ENCODE measurements at places on chromosomes 12 and 14.
A peak's percentile ranks its signal among the peaks of the same experiment; 100 is the strongest.

DNA sequence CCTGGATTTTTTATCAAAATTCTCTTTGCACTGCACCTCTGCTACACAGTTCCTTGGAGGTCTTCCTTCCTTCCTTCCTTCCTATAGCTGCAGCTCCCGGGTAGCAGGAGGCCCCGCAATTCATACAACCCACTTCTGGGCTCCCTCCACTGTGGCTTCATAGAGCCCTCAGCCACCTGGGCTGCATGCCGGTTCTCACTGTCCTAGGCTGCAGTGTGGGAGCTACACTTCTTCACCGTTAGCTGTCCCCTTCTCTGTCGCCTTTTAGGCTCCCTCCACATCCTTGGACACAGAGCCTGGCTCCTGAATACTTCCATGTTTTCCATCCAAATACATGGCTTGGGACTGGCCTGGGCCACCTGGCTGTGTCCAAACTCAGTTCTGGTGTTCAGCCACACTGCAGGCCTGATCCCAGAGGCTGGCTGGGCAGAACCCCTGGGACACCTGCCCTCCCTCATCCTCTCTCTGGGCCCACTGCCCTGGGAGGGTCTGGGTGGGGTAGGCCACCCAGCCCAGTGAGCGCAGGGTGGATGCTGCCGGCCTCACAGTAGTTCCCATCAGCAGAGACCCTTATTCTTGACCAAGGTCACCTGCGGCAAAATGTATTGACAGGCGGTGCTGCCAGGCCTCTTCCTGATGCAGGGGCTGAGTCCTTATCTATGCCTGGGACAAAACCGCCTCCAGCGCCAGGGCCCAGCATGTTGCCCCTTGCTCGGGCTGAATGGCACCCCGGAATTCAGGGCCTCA is 1.7 kb downstream of the SERPINA10 start:
- DNase-seq: no peak

GRCh38 chr14:100285913-100286400 is 20.3 kb downstream of the SLC25A29 start:
- DNase-seq: no peak

GRCh38 chr12:34403706-34404376 is 381.5 kb downstream of the ALG10 start:
- DNase-seq: no peak

DNA sequence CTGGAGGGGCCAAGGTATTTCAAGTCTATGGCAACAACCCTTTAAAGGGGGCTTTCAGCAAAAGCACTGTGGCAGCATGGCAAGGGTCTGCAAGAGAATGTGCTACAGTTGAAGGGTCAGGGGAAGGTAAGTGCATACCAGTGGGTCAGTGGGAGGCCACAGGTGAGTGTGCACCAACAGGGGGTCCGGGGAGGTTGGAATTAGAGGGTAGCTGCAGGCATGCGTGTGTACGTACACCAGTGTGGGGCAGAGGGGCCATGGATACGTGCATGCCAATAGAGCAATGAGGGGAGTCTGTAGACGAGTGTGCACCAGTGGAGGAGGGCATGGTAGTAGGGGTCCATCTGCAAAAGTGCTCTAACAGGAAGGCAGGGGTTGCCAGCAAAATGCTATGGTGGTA is 448.9 kb downstream of the NAV3 start:
- no peak for DNase-seq

DNA sequence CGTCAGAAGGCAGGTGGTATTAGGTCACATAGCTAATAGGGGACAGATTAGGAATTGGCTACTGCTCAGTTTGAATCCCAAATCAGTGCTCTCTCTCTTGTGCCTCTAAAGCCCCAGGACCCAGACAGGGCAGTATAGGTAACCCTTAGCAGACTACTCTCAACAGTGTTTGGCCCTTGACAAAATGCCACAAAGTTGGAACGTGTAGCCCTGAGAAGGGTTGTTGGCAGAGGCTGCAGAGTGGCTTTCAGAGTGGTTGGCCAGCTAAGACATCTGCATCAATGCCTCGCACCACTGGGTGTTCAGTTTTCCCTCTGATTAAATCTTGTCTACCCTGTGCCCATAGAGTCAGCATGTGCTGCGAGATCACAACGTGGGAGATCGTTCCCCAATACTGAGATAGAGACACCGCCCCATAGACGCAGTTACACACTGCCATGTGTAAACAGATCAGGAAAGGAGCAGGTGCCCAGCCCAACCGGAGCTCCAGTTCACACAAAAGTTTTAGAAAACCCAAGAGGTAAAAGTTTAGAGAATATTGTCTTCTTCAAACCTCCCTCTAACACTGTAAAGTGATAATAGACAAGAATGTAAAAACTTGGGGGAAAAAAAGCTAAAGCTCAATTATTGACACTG is 48.3 kb downstream of the EML1 start:
- DNase-seq: no peak

- DNase-seq: no peak
Observed at GRCh38 chr12:22802883-22803630, 178.1 kb downstream of the ETNK1 start.

- DNase-seq: peak; percentile 68
Observed at GRCh38 chr14:64706593-64707193, 2.5 kb downstream of the PLEKHG3 start.

DNA sequence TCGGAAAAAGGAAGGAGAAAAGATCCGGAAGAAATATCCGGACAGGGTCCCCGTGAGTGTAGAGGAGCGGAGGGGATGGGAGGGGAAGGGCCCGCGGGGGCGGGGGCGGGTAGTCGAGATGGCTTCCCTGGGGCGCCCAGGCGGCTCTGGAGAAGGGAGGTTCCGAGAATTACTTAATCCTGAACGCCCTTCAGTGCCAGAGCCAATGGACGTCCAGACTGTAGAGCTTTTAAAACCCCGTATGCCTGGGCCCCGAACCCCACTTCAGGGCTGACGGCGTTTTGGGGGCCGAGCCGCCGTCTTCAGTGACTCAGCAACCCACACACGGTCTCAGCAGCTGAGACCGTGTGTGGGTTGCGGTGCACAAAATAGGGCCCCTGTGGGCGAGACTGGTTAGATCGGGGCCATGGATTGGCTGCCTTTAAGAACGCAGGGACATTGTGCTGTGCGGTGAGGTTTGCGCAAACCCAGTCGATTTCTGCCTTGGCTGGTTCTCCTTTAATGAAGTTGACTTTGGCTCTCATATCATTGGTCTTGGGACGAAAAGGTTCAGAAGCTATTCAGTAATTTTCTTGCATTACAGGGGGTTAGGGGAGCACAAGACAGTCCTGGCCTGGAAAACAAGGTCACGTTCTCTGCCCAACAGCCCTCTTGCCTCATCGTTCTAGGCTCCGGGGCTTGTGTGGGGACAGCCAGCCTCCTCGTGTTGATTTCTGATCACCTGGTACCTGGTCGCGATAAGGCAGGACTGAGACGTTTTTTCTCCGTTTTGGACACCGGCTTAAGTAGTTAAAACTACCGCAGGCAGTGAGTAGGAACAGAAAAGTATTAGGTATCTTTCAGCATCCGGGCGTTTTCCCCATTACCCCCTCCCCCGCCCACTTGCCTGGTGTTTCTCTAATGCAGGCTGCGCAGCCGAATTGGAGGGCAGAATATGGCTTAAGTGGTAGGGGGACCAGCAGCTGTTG is 775 bp downstream of the GABARAPL1 start:
- DNase-seq: peak; percentile 22

DNA sequence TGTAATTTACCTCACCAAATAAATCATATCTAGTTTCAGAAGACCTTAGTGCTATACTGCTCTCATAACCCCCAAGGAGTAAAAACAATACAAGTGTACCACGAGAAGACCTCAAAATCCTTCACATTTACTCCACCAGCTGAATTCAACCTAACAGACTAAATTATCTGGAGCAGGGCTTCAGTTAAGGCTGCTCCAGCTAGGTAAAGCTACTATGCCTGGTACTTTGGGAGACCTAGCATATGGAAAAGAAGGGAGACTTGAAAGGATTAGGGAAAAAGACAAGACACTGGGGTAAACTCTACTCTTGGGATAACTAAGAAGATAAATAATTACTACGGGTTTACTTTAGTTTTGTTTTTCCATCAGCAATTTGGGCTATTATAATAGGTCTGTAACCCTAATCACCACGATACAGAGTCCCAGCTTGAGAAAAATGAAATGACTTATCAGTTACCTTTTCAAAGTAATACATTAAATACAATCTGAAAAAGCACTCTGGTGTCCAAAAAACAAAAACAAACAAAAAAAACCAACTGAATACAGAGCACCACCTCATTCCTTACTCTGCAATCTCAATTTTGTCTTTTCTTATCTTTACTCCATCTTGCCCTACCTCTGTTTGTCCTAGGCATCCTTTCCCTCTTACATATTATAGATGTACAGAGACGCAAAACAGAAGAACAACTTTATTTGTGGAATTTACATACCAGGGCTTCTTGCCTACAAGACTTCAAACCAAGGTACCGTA is 2.1 kb downstream of the EML5 start:
- DNase-seq: no peak

- DNase-seq: no peak
Observed at GRCh38 chr14:36797634-36798033, 136.0 kb downstream of the PAX9 start.

DNA sequence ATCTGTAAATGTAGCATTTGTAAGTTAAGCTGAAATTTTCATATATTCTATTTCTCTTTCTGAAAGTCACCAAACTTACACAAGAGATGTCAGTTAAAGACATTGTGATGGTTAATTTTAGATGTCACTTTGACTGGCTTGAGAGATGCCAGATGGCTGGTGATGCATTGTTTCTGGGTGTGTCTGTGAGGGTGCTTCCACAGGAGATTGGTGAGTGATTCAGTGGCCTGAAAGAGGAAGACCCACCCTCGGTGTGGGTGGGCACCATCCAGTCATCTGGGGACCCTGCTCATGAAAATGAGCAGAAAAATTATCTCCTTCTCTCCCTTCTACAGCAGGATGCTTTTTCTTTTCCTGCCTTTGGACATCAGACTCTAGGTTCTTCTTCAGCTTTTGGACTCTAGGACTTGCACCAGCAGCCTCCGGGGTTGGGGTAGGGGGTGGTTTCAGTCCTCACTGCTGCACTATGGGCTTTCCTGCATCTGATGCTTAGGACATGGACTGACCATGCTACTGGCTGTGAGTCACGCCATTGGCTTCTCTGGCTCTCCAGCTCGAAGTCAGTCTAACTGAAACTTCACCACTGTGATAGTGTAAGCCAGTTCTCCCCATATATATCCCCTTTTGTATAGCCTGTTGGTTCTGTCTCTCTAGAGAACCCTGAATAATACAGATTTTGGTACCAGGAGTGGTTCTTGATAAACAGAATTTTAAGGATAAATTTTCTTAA is 20.9 kb downstream of the PDE6H start:
- no peak for DNase-seq

DNA sequence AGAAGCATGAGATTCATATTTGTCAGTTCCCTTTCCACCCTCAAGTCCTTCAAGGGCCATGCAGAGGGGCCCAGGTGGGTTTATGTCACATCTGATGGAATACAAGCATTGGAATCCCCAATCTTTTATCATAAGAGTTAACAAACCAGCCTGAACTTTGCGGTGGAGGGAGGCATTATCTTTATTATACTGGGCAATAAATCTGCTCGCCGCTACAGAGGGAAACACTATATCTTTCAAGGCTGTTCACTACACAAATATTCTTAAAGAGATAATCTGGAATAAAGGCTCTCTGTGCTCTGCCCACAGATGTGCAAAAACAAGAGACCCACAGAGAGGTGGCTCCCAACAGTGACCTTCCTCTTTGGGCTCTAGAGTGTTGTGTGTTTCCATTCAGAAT is 153.6 kb upstream of the PLEKHA5 start:
- no peak for DNase-seq

DNA sequence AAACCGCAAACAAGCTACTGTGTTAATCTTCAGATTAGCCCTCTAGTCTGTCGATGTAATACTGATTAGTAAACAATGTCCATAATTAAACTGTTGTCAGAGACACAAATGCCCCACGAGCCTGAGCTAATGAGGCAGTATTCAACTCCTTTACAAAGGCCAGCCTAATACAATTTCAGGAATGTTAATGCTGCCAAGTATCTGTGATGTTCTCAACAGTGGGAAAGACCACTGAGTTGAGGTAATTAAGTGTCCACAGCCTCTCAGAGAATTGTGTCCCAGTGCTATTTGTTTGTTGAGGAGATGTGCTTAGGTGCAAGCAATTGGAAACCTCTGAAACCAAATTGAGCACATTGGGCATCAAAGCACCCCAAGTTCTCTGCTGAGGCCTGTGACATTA is 139.4 kb upstream of the CDKN3 start:
- DNase-seq: no peak

GRCh38 chr12:85883763-85884162 is 9.7 kb downstream of the NTS start:
- DNase-seq: no peak

- DNase-seq: no peak
Observed at GRCh38 chr12:42735861-42736361, 146.4 kb upstream of the PRICKLE1 start.

DNA sequence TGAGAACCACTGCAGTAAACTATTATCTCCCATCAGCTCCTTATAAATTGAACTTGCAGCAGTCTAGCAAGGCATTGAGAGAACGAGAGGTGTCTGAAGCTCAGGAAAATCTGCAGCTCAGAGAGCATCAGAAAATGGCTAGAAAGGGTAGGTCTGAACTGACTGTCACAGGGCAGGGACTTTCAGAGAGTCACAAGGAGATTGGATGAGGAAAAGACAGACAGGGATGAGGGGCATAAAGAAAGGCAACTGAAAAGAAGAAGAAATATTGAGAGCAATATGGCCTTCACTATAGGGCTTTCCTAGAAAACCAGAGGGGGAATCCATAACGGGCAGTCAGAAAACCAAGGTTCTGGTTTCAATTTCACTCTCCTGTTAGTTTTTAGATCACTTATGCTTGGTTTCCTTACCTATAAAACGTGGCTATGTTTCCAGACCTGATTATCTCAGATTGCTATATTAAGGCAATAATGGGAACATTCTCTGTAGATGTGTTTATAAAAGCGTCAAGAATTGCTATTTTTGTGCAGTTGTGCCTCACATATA is 40.9 kb downstream of the PDE6H start:
- no peak for DNase-seq

- DNase-seq: no peak
Observed at GRCh38 chr12:129827866-129828384, 75.9 kb downstream of the TMEM132D start.

DNA sequence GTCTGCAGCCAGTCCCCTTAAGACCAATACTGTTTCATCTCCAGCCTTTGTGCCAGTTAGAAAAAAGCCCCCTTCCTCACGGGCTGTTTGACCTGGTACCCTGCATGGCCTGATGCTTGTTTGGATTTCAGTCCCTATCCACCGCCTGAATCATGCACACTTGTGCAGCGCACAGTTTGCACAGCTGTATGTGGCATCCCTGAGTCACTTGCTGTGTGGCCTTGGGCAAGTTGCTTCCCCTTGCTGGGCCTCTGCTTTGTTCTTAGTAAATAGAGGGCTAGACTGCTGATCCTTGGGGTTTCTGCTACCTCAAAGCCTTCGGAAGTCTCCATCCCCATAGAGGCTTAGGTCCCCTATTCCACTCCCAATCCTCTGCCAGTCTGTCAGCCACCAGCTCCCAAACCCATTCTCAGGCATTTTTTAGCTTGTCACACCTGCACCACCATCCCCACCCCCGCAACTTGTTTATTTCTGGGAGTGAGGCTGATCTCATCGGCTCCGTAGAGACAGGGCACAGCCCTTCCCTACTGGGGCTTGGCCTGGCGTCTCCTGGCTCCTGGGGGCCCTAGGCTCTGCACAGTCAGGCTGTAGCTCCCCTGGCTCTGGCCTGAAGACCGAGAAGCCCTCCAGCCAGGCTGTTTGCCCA is 8.8 kb downstream of the KRT80 start:
- no peak for DNase-seq

All from neural crest cell (in vitro differentiated cells).